ENCODE measurements at places on chromosomes 16 and 17.

- DNase-seq: peak; percentile 78
Measured at GRCh38 chr17:64146418-64147109, 16.6 kb upstream of the ERN1 start.

- DNase-seq: no peak
Measured at GRCh38 chr16:84367750-84368307, 509 bp upstream of the ATP2C2 start.

- DNase-seq: no peak
Measured at GRCh38 chr16:47358816-47359215, 102.0 kb downstream of the ITFG1 start.

- no peak for DNase-seq
Measured at GRCh38 chr17:68255731-68256538, 8.1 kb downstream of the AMZ2 start.

- DNase-seq: no peak
Measured at GRCh38 chr17:58153046-58153445, 4.9 kb downstream of the OR4D1 start.

DNA sequence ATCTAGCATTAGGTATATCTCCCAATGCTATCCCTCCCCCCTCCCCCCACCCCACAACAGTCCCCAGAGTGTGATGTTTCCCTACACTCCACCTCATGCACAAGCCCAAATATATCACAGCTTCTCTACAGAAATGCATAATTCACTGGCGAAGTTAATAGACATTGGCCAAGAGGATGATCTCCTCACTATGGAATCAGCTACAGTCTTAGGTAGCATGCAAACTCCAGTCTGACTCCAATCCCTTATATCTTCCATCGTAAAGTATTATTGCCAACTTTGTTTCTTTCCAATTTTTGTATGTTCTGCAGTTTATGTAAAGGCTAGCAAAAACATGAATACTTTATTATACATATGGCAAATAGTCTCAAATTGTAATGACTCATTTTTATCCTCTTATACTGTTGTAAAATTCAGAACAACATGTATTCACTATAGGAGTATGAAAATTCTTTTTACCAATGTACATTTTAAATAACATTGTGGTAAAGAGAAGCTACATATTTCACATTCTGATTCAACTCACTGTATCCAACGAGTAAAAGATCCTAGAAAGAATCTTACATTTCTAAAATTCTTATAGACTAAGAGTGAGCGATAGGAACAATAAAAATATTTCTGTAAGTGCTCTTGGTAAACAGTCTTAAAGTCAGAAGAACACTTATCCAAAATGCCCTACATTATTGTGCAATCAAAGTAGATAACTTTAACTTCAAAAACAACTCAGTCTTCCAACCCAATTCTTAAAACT is 871 bp downstream of the ABCA8 start:
- DNase-seq: peak; percentile 90

- peak; percentile 76 for DNase-seq
Measured at GRCh38 chr17:61009663-61010062, 332.0 kb downstream of the BCAS3 start.

DNA sequence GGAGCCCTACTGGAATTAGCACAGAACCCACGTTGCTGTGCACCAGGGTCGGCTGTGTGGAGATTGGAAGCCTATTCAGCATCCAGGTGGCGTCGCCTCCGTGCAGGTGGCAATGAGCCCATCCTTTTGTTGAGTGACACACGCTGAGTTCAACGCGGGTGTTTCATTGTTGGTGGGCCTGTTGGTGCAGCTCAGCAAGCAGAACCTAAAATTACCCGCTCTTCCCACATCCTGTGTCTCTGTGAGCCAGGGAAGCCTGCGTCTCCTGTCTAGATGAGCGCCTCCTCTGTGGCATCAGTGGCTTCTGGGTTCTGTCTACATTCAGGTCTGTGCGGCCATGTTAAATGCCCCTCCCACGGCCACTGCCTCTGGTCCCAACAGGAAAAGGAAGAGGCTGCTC is 14.5 kb downstream of the CD2BP2 start:
- no peak for DNase-seq

DNA sequence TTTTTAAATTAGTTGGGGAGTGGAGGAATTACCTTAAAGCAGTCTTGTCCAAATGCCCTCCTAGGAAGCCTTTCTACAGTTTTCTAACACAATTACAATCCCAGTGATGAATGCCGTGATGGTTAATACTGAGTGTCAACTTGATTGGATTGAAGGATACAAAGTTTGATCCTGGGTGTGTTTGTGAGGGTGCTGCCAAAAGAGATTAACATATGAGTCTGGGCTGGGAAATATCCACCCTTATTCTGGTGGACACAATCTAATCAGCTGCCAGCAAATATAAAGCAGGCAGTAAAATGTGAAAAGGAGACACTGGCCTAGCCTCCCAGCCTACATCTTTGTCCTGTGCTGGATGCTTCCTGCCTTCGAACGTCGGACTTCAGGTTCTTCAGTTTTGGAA is 12.2 kb downstream of the ORC6 start:
- DNase-seq: no peak

DNA sequence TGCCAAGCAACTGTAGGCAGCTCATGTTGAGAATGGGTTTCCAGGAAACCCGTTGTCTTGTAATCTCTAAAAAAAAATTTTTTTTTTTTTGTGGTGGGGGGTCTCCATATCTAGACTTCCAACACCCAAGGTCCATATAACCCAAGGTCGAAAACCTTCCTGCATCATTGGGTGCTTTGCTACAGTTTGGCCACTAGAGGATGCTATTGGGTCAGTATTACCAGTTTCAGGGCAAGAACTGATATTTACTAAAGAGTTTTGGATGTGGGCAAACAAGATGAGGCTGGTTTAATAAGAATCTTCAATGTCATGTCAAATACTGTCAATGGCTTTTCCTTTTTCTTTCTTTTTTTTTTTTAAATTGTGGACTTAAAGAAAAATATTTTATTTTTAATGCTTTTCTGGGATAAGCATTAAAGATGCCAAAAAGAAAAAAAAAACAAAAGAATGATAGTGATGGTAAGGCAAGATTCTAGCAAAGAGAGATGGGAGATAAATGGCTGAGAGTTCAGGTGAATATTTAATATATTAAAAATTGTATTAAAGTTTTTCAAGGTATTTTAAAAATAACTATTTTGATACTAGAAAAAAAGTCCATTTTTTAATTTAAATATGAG is 62.2 kb downstream of the DHRS7C start:
- peak; percentile 66 for DNase-seq

DNA sequence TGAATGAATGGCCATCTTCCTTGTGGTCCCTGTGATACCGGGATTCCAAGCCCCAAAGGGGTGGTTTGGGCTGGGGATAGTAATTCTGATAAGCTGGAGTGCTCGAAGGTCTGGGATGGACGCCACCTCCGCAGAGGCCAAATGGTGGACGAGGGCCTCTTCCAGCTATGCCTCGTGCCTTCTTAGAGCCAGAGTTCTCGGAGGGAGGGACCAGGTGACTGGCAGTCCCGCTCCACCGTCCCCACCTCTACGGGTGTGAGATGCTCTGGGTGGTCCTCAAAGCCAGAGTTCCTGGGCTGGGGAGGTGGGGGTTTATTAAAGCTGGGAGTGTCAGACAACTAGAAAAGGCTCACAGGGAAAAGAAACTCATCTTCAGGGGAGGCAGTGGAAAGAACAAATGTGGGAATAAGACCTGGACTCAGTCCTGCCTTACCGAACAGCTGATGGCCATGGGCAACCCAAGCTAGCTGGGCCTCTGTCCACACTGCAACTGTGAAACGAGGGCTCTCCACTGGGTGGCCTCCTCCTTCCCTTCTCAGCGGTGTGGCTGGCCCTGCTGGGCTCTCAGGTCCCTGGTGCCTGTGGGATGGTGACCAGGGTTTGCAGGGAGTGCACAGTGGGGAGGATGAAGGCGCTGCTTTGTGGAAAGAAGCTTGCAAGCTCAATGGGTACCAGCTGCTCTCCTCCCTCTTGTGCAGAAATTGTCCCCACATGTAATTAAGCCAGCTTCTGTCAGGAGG is 75.2 kb downstream of the N4BP1 start:
- DNase-seq: no peak

Data from umbilical cord (tissue), 2 donors.